ENCODE measurements at places on chromosomes 5 and 9. TPM values are rescaled to one million over a fixed set of nuclear protein-coding genes. Genes with fewer than 3 reads are reported as not detected.

FBXL7 gene
- total RNA-seq = 13.3 TPM

IRX2 gene
- total RNA-seq = 56.4 TPM

MLANA gene
- total RNA-seq = not detected

HIGD2A gene
- 104 TPM for total RNA-seq

PALM2AKAP2 gene
- 52.4 TPM for total RNA-seq

GCNT1 gene
- total RNA-seq = 8.5 TPM

CCDC183 gene
- 4.0 TPM for total RNA-seq

SSBP2 gene
- total RNA-seq = 43.8 TPM

LCN6 gene
- total RNA-seq = 21.5 TPM

FBP1 gene
- total RNA-seq = 357 TPM

DNAJB5 gene
- total RNA-seq = 8.3 TPM

GLDC gene
- 1.7 TPM for total RNA-seq

PCDHA3 gene
- 1.3 TPM for total RNA-seq

SCGB3A2 gene
- 186 TPM for total RNA-seq

Data from upper lobe of right lung (tissue), 1 donor.